Mesothelial cell of epicardium (in vitro differentiated cells): ENCODE measurements at places on chromosomes 3 and 15. TPM values are rescaled to one million over a fixed set of nuclear protein-coding genes. Genes with fewer than 3 reads are reported as not detected.

The IL16 gene
- 0.27 to 0.35 TPM (median 0.34 TPM) in 3 replicates for total RNA-seq

- peaks cover 25% of the 10 kb centered on the region for H3K4me1 ChIP-seq
- H3K36me3 ChIP-seq = no peaks in the 10 kb centered on the region
- DNase-seq = no peak
- H3K27ac ChIP-seq = no peak overlapping the region
- H3K27me3 ChIP-seq = no peaks in the 10 kb centered on the region
- H3K4me3 ChIP-seq = no peak overlapping the region
Observed at GRCh38 chr3:160951642-160952487, 153.3 kb downstream of the B3GALNT1 start.

DNA sequence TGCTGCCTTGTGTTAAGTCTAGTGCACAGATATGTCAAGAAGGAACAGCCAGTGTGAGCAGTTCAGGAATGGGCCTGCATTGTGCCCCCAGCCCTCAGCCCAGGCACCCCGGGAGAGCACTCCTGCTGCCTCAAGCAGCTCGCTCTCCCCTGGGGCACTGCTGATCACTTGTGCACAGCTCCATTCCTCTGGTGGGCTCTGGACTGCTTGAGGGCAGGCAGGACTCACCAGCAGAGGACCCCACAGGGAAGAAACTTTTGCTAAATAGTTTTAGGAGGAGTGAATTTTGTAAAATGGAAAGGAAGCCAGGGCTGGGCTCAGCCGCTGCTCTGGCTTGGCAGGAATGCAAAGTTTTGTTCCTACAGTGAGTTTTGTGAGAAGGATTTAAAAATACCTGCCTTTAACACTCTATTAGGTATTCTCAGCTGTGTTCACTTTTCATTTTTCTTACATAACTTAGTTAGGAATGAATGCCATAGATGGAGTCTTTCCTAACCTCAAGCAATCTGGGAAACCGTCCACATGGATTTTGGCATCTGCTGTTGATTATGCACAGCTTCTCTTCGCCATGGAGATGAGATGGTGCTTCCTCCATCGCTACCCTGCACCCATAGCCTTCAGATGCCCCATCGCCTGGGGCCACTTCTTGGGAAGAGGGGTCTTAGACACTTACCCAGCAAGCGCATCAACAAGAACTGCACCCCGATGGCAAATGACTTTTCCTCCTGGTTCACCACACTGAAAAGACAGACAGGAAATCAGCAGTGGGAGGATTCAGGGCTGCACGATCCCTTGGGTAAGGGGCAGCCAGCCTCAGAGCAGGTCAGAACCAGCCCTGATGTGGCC is 42.3 kb upstream of the RAB6B start:
- H3K4me3 ChIP-seq = no peak overlapping the region
- H3K36me3 ChIP-seq = no peaks in the 10 kb centered on the region
- peak overlapping the region; percentile 56 for H3K27ac ChIP-seq

- no peaks in the 10 kb centered on the region for H3K36me3 ChIP-seq
- H3K27ac ChIP-seq = peak overlapping the region; percentile 25
- peaks cover 19% of the 10 kb centered on the region for H3K4me1 ChIP-seq
- H3K4me3 ChIP-seq = peak overlapping the region; percentile 65
Observed at GRCh38 chr3:127546970-127547733, 43.4 kb downstream of the TPRA1 start.

- H3K4me3 ChIP-seq = no peak overlapping the region
- no peak for DNase-seq
- H3K27ac ChIP-seq = no peak overlapping the region
- peaks cover 40% of the 10 kb centered on the region for H3K4me1 ChIP-seq
Observed at GRCh38 chr3:190001426-190001825, 119.3 kb downstream of the P3H2 start.
